ENCODE measurements at places on chromosomes 6 and 20.

GRCh38 chr6:117555882-117556498, 46.3 kb downstream of the GOPC start:
- peak; percentile 42 for DNase-seq

DNA sequence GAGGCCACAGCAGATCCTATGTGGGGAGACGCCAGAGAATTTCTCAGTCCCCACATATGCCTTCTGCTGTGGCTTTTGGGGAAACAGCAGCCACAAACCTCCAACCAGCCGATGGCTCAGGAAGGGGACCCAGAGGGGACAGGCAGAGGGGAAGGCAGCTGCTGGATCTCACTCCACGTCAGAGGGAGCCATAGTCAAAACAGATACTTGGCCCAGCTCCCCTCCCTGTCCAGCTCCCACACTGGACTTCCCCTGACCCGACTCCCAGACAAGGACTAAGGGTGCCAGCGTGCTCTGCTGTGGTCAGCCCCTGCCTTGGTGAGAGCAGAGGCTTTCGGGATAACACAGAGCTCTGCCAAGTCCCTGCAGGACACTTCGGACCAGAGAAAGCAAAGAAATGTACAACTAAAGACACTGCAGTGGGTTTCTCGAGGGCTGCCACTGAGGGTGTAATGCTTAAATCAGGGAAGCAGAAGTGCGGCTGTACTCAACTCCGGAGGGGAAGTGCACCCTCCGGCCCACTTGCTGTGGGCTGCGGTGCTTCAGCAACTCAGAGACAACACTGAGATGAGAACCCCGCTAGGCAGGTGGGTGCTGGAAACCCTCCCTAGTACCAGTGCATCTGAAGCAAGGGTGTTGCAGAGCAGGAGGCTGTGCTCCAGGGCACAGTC, 47.2 kb downstream of the RRBP1 start:
- no peak for DNase-seq

DNA sequence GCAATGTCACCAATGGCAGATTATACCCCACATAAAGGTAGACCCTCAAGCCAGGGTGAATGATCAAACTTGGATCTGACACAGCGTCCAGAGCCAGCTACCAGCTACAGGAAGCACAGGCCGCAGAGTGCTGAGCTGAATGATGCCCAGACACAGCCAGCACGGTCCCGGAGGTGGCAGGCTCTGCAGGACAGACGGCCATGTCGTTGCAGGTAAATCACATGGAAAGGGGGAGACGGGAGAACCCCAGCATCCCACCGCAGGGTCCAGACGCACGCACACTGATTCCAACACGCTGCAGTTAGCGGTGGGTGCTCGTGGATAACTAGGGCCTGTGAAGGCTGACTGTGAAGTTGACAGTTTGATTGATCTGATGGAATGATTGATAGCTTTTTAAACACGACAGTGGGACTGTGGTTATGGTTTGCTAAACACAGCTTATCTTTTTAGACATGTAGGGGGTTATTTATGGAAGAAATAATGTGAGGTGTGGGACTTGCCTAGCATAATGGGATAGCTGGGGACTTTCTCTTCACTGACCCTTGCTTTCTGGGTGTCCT, 228.5 kb downstream of the ERMARD start:
- DNase-seq: no peak

- DNase-seq: no peak
Observed at GRCh38 chr20:23309781-23310180, 40.8 kb upstream of the NXT1 start.

GRCh38 chr6:108742041-108742440, 106.2 kb upstream of the ARMC2 start:
- no peak for DNase-seq

Data from fibroblast of skin of right biceps (primary cell).